KBM-7 (cell line): ENCODE measurements at places on chromosomes 16 and 17.

GRCh38 chr16:24508614-24509013, 30.8 kb upstream of the RBBP6 start:
- no peak for DNase-seq

- DNase-seq = no peak
These were observed 16.3 kb upstream of the ATP2A3 start for GRCh38 chr17:3980381-3981014.

GRCh38 chr16:30567991-30568638, 3.4 kb downstream of the ZNF688 start:
- peak; percentile 85 for DNase-seq

GRCh38 chr17:61203671-61204131, 195.9 kb upstream of the TBX2 start:
- no peak for DNase-seq

- peak; percentile 98 for DNase-seq
These were observed 24.3 kb upstream of the LASP1NB start for GRCh38 chr17:38900978-38901656.

- DNase-seq = no peak
These were observed 26.2 kb downstream of the WIPI1 start for GRCh38 chr17:68431045-68431608.

DNA sequence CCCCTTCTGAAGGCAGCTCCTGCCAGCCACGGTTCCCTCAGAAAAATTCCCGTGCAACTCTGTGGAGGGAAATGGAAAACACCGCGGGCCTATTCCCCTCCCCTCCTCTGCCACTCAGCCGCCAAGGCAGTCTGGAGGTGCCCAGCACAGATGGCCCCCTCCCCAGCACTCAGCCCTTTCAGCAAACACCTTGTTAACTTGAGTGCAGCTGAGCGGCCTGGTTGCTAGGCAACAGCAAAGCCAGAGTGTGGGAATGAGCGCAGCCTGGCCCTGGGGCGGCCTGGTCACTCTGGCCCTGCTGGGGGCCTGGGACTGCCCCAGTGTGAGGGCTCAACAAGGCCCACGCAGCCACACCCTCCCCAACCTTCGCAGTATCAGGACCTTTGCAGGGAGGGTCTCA, 32.8 kb downstream of the CACNA1G start:
- no peak for DNase-seq
